ENCODE measurements at places on chromosomes 16 and 17.

DNA sequence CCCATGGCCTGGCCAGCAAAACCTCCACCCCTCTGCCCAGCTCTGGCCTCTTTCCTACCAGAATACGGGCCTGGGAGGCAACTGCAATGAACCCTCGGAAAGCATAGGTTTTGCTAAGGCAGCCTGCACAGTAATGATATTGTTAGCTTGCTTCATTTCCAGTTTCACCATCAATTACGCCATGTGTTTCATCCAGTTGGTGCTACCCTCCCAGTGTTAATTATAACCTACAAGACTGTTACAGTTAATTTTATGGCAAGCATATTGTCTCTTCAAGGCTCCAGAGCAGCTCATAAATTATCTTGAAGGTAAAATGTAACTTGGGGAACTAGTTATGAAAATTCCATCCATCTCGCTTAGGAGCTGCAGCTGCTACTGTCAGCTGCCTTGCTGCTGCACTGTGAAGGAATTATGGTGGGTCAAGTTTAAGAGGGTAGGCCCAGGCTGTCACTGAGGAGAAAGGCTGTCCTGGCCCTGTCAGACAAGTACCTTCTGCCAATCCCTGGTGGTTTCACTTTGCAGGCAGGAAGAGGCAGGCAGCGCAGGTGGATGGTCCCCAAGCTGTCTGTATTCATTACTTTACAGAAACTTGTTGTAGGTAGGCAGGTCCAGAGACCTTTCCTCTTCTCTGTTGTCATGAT is 242.9 kb downstream of the FTO start:
- DNase-seq = no peak

GRCh38 chr17:65020284-65020683 is 36.3 kb downstream of the GNA13 start:
- no peak for DNase-seq

DNA sequence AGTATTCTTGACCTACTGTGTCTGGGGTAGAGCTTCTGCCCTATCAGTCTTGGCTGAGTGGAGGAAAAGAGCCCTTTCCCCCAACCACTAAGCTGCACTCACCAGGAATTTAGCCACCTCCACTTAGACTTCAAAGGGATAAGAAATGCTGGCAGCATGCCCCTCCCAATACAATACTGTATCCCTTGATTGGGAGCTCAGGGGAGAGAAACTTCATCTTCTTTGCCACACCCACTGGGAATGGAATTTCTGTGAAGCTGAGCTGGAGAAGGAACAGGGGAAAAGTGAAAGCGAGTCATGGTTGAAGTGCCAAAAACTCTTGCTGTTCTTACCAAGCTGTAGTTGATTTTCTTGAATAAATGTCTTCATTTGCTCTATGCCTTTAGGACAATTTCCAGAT is 68.8 kb downstream of the CEP112 start:
- no peak for DNase-seq

DNA sequence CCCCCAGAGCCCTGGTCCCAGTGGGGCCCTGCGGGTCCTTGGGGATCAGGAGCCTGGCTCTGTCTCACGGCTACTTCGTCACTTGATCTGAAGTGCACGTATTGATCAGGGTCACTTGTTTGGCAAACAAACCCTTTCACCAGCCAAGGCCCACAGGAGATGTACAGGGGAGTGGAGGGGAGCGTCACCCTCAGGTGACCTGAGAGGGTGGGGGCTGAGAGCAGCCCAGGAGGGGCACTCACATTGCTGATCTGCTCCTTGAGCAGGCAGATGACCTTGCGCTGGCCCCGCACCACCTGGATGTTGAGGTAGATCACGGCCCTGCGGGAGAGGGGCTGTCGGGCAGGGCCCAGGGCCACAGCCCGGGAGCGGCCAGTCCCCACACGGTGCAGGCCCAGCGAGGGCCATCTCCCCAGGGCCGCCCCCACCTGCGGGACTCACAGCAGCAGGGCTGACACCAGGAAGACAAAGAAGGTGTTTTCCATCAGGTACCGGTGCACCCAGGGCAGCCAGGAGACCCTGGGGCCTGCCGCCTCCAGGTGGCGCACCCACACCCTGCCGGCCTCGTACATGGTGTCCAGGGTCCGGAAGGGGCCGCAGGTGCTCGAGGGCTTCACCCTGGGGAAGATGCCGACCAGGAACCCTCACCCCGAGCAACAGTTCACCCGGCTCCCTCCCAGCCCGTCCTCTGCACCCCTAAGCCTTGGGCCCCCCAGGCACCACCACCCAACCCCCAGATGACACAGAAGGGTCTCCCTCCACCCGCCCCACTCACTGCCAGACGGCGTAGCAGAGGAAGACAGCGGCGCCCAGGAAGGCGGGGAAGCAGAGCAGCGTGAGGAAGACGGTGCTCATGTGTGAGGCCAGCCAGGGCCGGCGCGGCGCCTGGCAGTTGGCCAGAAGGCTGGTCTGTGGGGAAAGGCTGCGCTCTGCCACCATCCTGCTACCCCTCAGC is 11.3 kb downstream of the TMC6 start:
- DNase-seq = no peak

DNA sequence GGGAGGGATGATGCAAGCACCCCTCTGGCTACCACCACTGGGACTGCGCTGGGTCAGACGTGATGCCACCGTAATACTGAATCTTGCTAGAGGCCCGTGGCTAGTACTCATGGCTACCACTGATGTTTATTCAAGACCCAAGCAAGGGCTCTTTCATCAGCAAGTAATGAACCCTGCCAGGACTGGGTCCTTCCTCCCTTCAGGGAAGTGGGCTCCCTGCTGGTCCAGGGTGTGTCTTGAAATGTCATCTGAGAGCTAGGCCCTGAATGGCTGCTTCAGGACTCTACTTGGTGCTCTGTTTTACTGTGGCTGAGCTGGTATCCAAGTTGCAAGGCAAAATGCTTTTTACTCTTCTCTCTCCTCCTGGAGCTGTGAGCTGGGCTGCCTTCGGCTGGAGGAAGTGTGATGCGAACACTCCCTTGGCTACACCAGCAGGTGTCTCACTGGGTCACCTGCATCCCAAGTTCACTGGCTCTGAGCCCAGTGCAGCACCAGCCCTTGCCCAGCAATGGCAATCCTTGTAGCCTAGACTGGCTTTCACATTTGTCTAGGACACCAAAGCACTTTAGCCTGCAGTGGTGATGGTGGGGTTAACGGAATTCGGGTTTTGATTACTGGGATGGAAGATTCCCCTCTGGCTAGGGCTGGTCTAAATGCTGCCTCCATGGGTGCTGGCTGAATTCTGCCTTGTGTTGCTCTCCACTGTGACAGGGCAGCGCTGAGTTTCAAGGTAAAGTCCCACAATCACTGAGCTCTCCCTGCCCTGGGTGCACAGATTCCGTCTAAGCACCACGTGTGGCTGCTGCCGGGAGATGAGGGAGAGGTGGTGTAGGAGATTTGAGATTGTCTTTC is 98.6 kb downstream of the USP22 start:
- DNase-seq = no peak

- DNase-seq = no peak
These were observed 133.4 kb downstream of the MAP2K6 start for GRCh38 chr17:69547947-69548346.

GRCh38 chr16:69726313-69727060 is at the start of gene NQO1:
NQO1 (minus strand) TSS chr16:69726560; CDS start chr16:69726439, 121 bp downstream.
- peak; percentile 78 for DNase-seq

- DNase-seq = no peak
These were observed 33.9 kb upstream of the CDRT4 start for GRCh38 chr17:15501282-15501681.

GRCh38 chr16:86924537-86924936 is 346.2 kb downstream of the FOXL1 start:
- DNase-seq = no peak

GRCh38 chr17:64242633-64243032 is 20.4 kb downstream of the TEX2 start:
- DNase-seq = no peak

GRCh38 chr16:59783191-59783590 is 1049.1 kb upstream of the GOT2 start:
- DNase-seq = no peak

DNA sequence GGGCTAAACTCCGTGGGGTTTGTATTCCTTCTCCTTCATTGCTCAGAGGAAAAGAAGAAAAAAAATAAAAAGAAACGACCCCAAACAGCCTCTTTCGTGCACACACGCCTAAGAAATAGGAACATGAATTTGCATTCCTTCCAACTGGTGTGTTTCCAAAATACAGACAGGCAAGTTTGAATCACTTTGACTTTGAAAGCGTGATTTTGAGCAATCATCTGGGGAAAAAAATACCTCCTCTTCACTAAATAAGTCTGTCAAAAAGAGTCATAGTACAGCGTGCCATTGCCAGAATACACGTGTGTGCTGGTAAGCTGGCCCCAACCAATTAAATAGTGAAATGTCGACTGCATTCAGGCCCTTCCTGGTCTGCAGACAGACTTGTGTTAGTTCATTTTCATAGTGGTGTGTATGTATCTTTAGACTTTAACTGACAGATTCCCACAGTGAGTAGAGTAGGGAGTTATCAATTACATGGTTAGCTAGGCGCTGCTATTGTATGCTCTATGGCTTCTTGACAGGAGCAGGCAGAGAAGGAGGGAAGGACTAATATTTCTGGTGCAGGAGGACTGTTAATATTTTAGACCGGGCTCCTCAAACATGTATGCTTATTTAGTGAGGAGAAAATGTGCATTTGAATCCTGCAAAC is 618.3 kb downstream of the MAF start:
- DNase-seq = peak; percentile 51

GRCh38 chr16:85270374-85270773 is 158.1 kb upstream of the CIBAR2 start:
- DNase-seq = no peak

DNA sequence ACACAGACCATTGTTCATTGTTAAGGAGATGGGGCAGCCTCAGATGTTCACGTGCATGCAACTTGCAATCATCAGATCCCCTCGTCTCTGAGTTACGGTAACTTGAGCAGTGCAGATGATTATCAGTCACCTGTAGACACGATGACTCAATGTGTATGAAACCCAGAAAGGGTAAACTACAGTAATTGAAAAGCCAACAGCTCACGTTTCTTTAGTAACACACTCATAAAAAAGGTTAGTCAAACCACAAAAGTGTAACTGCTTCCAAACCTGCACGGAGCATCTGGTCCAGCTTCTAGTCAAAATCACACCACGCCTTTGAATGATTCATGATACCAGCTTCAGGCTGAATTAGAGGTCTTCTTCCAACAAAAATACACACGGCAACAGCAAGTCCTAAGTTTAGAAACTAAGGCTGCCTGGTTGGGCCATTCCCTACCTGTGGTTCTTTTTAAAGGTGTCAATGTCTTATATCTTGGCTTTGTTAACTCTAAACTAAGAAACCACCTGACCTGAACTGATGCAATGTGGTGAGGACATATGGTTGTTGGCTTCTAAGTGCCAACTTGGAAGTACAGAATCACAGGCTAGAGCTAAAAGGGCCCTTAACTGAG is 32.3 kb downstream of the GRB7 start:
- DNase-seq = no peak

- no peak for DNase-seq
These were observed 2.9 kb downstream of the GSDMB start for GRCh38 chr17:39915559-39915958.

- DNase-seq = no peak
These were observed 17.9 kb downstream of the USP7 start for GRCh38 chr16:8945626-8946296.

GRCh38 chr16:54126907-54127306 is 159.7 kb downstream of the IRX3 start:
- no peak for DNase-seq

DNA sequence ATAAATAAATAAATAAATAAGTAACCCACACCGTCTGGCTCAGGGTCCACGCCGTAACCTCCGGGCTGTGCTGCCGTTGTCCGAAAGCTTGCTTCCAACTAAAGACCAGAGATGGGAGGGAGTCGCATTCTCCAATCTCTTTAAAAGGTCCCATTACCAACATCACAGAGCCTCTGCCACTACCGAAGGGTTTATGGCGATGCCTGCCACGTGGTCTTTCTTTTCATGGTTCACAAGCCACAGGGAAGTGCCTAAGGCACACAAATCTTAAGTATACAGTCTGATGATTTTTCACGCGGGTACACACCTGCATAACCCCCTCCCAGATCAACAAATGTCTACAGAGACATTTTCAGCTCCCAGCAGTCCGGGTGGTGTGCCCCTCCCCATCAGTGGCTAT is 1.4 kb downstream of the COTL1 start:
- no peak for DNase-seq

GRCh38 chr17:67139289-67139688 is 94.9 kb downstream of the CACNG1 start:
- DNase-seq = no peak

DNA sequence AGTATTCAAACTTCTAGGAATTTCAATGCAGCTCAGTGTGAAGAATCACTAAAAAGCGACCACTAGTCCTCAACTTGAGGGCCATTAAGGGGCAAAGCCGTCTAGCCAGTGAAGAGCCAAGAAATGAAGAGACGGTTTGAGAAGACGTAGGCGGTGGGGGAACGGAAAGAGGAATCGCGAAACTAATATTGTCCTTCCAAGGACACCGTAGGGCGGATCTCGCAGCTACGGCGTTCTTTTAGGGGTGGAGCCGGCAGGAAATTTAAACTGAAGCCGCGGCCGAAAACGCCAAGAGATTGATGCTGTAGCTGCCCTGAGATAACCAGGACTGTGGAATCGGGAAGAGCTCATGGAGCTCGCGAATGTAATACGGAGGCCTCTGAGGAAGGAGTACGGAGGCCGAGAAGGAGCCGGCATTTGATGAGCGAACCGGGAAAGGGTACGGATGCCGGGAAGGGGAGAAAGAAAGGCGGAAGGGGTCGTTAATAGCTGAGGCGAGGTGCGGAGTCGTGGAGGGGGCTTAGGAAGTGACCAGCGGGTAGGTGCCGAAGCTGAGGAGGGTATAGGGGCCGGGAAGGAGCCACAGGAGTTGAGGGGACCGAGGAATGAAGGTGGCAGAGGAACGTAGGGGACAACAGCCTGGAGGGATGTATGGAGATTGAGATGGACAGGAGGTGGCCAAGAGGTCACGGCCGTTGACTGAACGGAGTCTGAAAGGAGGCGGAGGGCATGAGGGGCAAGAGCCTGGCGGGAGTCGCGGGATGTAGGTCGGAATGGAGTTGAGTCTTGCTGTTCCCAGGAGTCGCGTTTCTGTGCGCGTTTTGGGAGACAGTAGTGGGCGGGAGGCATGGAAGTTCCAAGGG is at the start of gene DBF4B:
DBF4B (plus strand) TSS at position 265 of the 863 bp plus-strand sequence; CDS start at position 421, 156 bp downstream.
- peak; percentile 97 for DNase-seq

DNA sequence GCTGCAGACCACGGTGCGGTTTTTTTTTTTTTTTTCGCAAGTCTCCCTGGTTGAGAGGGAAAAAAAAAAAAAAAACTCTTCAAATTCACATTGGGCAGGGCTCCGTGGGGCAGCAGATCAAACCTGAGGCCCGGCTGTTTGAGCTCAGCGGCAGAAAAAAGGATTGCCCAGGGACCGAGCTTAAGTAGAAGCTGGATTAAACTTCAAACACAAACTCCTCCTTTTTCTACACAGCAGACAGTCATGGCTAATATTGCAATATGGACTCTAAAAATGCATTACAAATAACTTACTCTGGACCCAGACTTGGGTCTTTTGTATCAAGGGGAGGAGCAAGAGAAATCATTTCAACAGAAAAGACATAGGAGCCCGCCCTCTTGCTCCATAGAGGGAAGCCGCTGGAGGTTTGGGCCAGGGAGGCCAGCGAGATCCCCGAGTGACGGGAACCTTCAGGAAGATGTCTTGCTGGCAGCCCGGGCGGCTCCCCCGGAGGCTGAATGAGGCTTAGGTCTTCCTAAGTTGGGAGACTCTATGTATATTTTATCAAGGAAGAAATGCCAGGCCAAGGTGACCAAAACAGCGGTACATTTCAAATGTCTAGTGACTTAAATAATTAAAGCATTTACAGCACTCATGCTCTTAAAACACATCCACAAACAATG is 167.7 kb downstream of the ZNF423 start:
- DNase-seq = no peak
